ENCODE measurements at places on chromosomes 13 and 19.

- peak; percentile 47 for DNase-seq
Measured at GRCh38 chr19:3142292-3142670, 6.4 kb downstream of the GNA15 start.

- no peak for DNase-seq
Measured at GRCh38 chr19:19775891-19776205, 42.9 kb upstream of the ZNF14 start.

DNA sequence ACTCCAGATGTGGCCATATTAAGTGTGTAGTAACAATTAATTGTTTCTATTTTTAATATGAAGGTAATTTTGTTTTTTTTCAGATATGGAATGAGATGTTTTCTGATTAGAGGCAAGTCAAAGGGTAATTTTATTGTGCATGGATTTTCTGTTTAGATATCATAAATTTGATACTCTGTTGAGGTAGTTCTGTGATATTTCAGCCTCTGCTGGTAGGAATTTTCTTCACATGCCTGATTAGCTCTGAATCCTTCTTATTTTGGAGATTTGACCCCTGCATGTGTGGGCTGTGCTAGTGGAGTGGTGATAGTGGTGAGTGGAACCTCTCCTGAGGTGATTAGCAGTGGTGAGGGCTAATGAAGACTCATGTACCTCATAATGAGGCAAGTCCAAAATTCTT, 301.4 kb downstream of the GPC5 start:
- DNase-seq = no peak

GRCh38 chr13:98999639-98999952, 21.7 kb upstream of the DOCK9 start:
- no peak for DNase-seq

- no peak for DNase-seq
Measured at GRCh38 chr19:30671367-30671619, 299.1 kb downstream of the ZNF536 start.

DNA sequence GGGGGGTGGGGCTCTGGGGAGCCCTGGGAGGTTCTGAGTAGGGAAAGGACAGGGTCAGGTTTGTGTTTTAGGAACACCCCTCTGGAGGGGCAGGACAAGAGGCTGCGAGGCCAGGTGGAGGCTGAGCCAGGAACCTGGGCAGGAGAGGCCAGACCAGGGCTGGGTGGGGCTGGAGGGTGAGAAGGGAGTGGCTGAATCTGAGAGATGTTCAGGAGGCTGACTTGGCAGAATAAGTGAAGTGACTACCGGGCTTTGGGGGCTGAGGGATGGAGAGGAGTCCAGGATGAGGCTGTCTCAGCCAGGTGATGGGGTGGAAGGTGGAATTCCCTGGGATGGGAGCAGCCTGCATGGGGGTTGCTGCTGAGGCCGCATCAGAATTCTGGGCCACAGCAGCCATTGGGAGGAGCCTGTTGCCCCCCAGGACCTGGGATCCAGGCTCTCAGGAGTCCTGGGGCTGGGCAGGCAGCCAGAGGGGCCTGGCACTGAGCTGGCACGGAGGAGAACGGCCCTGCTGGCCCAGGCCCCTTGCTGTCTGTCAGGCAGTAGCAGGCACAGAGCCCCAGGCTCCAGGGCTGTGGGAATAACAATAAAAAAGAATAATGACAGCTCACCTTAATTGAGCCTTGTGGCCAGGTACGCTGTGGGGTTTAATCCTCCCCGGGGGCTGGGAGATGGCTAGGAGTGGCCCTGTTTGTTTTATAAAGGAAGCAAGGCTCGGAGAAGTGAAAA, 3.3 kb downstream of the PPP5C start:
- no peak for DNase-seq

- DNase-seq = peak; percentile 40
Measured at GRCh38 chr19:12946092-12946721, 545 bp downstream of the RAD23A start.

- DNase-seq = no peak
Measured at GRCh38 chr13:94269557-94269956, 209.9 kb downstream of the DCT start.

- no peak for DNase-seq
Measured at GRCh38 chr13:102401766-102402165, at the start of gene FGF14. TSS of gene FGF14 (minus strand) at chr13:102402048.

DNA sequence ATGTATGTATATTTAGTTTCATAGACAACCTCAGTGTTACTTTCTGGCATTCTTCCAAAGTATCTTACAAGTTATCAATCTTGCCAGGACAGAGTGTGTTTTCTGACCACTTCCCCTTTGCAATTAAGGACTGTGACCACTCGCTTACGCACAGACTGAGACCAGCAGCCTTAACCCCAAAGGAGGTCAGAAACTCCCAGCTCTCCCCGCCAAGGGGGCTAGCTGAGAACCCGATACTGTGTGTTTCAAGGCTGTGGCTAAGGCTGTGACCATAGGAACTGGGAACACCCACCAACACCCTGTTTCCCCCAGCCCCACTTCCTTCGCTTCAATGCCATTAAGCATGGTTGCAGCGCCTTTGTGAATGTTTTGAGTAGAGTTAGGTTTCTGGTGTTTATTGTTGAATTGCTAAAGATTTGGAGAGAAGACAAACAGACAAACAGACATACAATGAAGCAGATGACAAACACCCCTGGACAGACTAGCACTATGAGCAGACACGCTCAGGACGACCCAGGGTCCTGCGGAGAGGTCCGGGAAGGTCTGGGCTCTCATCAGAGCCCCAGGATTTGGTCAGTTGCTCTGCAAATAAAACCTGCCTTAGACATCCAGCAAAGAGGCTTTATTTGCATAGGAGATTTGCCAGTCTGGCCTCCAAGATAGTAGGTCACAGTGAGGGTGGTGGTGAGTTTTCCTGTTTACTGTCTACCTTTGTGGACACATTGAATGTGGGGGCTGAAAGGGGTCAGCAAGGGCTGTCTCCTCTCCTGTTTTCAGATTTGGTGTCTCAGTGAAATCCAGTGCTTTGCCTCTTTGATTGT, 25.0 kb upstream of the TNFSF11 start:
- no peak for DNase-seq

DNA sequence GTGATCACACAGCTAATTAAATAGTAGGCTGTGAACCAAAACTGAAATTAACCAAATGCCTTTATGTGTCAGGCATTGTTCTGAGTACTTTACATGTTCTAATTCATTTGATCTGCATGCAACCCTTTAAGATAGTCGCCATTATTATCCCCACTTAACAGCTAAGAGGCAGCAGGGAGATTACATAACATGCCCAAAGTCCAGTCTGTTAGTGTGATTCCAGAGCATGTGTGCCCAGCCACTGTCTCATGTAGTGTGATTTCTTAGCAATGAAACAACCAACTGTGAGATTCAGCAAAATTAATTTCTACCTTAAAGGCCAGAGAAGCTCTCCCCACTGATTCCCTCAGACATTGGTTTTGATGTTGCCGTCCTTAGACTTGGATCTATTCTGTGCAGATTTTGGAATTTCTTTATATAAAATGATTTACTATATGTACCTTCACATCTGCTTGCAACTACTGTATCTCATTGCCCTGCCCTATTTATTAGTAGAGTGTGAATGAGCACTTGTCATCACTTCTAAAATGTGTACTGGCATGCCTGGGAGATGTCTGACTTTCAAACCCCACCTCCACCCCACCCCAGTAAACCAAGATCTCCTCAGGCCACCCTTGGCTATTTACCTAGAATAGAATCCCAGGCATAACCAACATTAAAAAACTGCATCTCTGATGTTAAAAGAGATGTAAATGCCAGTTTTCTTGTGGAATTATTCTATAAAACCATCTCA, 41.2 kb downstream of the POLR1D start:
- DNase-seq = no peak

- DNase-seq = peak; percentile 36
Measured at GRCh38 chr13:40401911-40402776, 264.3 kb downstream of the FOXO1 start.

- no peak for DNase-seq
Measured at GRCh38 chr13:48631441-48631840, 22.3 kb upstream of the CYSLTR2 start.

- no peak for DNase-seq
Measured at GRCh38 chr19:39568604-39569003, 28.6 kb upstream of the EID2 start.

- no peak for DNase-seq
Measured at GRCh38 chr13:80086304-80086721, 254.6 kb downstream of the SPRY2 start.

- no peak for DNase-seq
Measured at GRCh38 chr19:1080360-1081161, 13.6 kb downstream of the ARHGAP45 start.

DNA sequence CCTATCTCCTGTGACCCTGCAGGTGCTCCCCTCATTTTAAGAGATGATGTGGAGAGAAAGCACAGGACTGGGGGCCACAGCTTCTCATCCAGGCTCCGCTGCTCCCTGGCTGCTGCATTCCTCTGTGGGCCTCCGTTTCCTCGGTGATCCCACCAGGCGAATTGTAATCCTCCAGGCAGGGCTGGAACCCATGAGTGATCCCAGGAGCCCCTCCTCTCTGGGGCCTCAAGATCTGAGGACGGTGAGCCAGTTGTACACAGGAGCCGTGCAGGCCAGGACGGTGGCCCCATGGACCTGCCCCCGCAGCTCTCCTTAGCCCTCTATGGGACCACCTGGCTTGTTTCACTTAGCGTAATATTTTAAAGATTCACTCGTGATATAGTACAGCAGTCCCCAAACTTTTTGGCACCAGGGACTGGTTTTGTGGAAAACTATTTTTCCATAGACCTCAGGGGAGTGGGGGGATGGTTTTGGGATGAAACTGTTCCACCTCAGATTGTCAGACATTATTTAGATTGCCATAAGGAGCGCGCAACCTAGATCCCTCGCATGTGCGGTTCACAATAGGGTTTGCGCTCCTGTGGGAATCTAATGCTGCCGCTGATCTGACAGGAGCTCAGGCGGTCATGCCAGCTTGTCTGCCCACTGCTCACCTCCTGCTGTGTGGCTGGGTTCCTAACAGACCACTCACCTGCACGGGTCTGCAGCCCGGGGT, 5.6 kb downstream of the FFAR3 start:
- DNase-seq = no peak

GRCh38 chr13:41858780-41859179, 102.1 kb downstream of the VWA8 start:
- no peak for DNase-seq

GRCh38 chr19:1754636-1755466, 1.5 kb downstream of the ONECUT3 start:
- no peak for DNase-seq

GRCh38 chr19:7871437-7872305, 2.5 kb downstream of the PRR36 start:
- DNase-seq = peak; percentile 87

- no peak for DNase-seq
Measured at GRCh38 chr19:33804021-33804799, 7.5 kb downstream of the KCTD15 start.

DNA sequence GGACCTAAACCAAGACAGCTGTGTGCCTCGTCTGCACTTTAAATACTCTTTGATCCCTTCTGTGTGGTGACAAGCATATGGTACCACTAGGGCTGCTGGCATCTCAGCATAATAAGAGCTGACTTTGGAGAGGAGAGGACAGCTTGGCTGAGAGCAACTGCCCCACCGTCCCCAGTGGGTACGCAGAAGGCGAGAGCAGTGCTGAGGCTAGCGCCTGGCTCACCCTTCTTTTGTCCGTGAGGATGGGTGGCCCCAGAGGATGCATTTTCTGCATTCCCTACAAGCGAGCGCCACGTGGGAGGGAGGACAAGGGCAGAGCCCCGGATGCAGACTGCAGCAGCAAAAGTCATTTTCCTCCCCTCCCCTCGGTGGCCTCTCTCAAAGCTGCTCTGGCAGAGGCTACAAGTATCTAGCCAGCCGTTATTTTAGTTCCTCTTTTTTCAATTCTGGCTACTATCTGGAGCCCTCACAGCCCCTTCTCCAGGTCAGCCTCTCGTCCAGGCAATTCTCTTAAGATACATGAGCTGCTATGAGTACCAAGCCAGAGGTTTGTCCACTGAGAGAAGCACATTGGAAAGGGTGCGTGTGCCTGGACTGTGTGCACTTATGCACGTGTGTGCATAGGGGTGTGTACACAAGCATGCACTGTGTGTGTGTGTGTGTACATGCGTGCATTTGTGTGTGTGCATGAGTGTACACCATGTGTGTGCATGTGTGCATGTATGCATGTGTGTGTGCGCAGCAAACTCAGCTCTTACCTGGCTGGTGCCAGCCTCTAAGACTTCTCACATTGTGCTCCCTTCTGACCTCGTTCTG, 51.3 kb downstream of the RAB20 start:
- DNase-seq = no peak

DNA sequence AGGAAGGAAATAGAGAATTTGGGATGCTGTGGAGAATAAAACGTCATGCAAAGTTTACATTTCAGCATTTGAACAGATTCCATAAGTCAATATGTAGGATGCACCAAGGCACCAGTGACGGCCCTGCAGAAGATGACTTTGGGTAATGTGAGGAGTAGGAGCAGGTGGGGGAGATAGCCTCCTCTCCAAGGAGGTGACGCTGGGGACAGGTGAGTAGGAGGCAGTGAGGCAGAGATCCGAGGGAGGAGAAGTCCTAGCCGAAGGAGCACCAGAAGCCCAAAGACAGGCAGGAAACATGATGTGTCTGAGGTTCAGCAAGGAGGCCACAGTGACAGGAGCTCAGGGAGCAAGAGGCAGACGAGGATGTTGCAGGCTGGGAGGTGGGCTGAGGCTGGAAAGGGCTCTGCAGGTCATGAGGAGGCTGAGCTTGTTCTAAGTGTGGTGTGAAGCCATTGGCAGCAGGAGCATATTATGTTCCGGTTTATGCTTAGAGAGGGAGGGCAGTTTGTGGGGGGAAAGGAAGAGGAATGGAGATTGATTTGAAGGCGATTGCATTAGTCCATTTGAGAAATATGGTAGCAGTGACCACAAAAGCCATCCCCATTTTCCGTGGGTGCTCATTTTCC, 55.7 kb upstream of the C1QTNF9 start:
- DNase-seq = no peak

DNA sequence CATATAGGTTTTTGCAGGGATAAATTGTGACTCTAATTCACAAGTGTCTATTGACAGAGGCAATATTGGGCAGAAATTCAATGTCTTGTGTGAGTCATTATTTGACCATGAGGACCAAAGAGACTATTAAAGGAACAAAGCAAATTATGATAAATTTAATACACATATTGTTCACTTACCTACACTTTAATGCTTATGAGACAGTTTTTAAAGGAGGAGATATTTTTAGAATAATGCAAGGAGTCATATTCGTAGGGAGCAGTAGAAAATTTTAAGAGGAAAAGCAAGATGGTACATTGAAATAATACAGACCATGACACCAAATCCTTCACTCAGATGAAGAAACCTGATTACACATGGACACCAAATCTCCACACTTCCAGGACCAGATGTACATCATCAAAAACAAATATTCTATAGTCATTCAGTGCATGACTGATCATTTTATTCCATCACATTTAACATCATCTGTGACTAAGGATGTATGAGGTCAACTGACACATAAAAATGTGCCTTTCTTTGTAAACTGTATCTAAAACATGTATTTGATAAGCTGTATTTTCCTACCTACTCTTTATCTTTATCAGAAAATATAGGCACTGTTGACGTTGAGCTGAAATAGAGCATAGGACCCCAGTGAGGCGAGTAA, 4.2 kb upstream of the OR7A17 start:
- DNase-seq = no peak
